ENCODE measurements at places on chromosomes 7 and 10.

- DNase-seq, result no peak
Measured at GRCh38 chr10:11403116-11403515, 208.3 kb downstream of the USP6NL start.

DNA sequence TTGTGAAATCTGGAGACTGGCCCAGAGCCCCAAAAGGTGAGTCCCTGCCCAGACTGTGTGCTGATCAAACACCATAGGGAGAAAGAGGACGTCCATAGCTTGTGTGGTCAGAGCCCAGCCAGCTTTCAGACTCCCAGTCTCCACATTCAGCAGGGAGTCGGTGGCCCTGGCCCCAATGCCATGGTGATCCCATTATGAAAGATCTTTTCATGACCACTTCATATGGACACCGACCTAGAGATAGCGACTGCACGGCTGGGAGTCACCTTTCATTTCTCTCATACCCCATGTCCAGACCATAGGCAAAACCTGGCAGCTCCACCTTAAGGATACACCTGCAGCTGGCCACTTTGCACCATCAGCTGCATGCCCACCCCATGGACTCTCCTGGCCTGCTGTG lies 126.4 kb downstream of the ARHGAP22 start:
- DNase-seq, result no peak

DNA sequence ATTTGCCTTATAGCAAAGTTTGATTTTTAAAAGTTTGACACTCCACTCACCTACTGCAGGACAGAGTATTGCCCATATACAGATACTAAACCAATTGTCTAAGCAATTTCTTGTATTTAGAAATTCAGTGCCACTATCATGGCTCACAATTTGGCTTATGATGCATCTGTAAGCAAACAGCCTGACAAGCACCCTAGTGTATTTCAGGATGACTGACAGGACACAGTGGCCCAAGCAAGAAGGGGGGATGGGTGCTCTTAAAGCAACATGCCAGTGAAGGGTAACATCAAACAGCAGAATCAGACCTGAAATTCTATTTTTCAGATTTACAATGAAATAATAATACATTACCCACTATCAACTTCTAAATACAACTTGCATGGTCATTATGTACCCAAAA lies 30.5 kb downstream of the CTNNA3 start:
- no peak for DNase-seq

DNA sequence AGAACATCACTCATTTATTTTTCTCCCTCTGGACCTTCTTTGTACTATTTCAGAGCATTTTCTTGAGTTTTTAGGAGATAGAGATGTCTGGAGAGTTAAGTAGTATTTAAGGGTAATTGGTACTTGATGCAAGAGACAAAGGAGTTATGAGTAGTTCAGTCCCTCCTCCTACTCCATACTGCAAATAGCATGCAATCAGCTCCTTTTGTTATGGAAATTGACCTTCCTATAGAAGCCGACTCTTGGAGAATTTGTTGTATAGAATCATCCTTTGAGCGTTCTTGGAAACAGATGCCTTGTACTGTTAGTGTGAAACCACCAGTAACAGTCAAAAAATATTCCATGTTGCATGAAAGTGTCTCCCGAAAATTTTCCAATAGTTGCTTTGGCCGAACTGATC lies 428.2 kb upstream of the GALNT17 start:
- DNase-seq, result no peak

- DNase-seq, result no peak
Measured at GRCh38 chr10:7585228-7585627, 81.5 kb downstream of the ITIH5 start.

- DNase-seq, result no peak
Measured at GRCh38 chr7:135905355-135905754, 71.8 kb downstream of the MTPN start.

GRCh38 chr10:12150163-12150562 lies 20.7 kb downstream of the SEC61A2 start:
- DNase-seq, result no peak

DNA sequence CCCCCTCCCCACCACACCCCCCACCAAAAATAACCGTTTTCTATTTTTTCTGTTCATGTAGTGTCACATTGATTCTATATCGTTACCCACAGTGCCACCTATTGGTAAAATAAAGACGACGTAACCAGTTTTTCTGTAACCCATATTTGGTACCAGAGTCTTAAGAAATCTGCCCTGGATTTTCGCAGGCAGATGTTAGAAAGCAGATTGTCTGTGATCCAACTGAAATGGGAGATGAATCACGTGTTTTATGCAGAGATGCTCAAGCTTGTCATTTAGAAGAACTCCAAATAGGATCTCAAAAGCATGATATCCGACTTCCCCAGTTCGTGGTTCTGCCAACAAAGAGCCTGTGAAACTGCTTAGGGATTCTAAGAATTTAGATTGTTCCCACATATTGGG lies 261.1 kb upstream of the CSTF2T start:
- peak; percentile 34 for DNase-seq

DNA sequence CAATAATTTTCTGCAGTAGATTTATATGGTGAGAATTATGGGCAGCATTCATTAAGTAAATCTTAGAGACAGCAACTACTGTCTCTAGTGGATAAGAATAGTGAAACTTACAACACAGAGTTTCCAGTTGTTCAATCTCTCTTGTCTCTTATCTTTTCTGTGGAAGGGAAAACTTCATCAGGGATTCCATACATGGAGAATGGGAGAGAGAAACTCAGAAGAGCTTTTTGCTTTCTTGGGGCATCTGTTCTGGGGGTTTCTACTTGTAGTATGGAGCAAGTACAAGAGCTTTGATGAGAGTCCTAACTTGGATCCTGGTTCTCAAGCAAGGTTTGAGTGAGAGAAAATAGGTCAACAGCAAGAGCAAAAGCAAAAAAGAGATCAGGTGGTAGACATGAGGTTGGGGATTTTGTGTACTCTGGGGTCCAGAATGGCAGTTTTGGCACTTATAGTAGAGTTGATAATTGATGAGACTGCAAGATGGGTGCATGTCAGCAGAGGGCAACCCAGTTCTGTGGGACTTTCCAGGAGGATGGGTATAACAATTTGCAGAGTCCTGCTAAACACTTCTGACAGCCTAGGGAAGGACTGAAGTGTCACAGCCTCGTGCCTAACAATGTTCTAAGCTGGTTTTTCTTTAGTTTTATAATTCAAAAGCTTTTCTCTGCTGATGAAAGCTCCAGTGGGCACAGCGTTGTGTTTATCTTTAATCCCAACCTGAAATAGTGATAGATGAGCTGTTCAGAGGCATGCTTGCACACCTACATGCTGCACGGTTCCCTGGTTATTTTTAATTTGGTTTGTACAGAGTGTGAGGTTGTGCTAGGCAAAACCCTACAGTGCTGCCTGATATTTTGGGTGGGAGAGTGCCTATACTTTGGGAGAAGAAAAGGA lies 32.0 kb upstream of the STRIP2 start:
- no peak for DNase-seq
